ENCODE measurements at places on chromosomes 11 and 22.

GRCh38 chr11:47329431-47329986 lies 23.0 kb downstream of the MYBPC3 start:
- DNase-seq: no peak

DNA sequence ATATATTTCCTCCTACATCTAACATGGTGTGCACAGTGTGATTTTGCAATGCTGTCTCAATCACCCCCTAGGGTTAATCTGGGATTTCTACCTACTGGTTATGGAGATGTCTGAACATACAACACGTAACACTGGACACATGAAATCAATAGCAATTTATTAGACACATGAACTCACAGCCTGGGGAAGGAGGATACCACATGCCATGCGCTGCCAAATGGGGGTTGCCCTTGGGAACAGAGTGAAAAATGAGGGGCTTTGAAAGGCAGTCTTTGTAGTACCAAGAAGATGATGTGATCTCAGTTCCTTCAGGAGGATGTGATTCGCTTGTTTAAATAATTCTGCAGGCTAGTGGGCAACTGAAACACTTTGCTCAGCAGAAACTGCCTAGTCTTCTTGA lies 253.6 kb upstream of the LRRC4C start:
- DNase-seq: no peak

DNA sequence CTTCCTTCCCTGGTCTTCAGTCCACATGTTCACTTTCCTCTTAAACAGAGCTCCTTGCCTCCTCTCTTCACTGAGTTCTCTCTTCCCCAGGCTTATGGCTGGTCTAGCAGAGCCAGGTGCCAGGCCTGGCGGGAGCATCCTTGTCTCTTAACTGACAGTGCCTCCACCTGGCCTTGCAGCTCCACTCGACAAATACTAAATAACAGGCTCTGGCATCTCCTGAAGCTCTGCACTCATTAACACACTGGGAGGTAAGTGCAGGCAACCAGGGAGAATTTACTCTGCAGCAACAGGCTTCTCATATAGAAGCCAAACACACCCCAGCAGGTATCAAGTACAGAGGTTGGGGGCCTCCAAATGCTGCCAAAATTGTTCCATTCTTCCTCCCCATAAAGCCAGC lies 438.1 kb downstream of the SOX6 start:
- no peak for DNase-seq

DNA sequence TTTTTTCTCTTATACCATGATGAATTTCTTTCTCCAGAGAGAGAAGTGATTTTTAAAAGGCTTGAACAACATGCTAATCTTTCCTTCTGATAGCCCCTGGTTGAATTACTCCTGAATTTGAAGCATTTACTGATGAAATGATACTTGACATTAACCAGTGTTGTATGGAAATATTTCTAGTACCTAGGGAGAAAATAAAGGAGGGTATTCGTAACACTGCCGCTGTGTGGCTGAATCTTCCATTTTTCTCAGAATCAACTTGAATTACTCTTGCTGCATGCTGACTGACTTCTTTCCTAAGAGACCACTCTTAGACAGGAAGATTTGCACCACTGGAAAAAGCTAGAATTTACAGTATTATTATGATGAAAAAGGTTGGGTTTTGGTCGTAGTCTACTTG lies 118.3 kb downstream of the FAT3 start:
- DNase-seq: no peak

- no peak for DNase-seq
Observed at GRCh38 chr11:121437018-121437685, 15.0 kb upstream of the SORL1 start.

- DNase-seq: no peak
Observed at GRCh38 chr11:57085611-57086010, 96.1 kb upstream of the LRRC55 start.

DNA sequence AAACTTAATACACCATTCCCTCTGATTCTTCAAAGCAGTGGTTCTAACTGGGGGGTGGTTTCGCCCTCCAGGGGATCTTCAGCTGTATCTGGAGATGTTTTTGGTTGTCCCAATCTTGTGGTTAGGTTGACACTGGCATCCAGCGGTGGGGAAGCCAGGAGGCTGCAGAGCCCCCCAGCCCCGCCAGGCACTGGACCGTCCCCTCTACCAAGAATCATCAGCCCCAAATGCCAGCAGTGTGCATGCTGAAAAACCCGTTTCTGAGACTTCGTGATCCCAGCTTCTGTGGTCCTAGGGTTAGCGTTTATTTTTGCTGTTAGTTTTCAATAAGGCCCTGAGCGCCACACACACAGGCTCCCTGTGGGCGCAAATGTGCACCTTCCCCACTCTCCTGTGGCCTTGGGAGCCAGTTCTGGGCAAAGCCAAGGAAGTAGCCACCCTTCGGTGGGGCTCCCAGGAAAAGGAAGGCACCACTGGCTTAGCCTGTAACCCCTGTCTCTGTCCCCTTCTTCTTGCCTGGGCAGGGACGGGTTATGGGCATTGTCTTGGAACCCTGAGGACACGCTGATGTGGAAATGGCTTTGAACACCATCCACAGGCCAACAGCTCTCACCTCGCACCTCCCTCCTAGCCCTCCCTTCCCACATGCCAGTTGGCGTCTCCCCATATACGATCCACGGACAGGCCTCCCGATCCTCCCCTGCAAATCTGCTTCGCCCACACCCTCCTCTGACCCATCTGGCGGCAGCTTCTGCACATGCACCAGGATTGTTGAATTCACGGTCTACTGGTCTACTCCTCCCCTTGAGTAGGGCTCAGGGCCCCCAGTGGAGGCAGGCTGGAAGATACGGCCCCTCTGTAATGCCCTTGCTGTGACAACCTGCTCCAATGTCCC lies 71.4 kb upstream of the CCND1 start:
- no peak for DNase-seq

Data from mucosa of descending colon (tissue), 3 donors.